ENCODE measurements at places on chromosomes 7 and 10. TPM values are rescaled to one million over a fixed set of nuclear protein-coding genes. Genes with fewer than 3 reads are reported as not detected.

The PIK3AP1 gene
- 7.2 TPM for total RNA-seq

The UNCX gene
- not detected for total RNA-seq

The FXYD4 gene
- total RNA-seq: not detected

The SPDYE16 gene
- 1.2 TPM for total RNA-seq

The CLDN12 gene
- 29.9 TPM for total RNA-seq

The ZNF786 gene
- total RNA-seq: 10.9 TPM

The FGFBP3 gene
- 0.83 TPM for total RNA-seq

The HTR5A gene
- total RNA-seq: not detected

The MSS51 gene
- 1.1 TPM for total RNA-seq

Data from ovary (tissue), 10 donors.